ENCODE measurements at places on chromosomes 5 and 9.

GRCh38 chr9:35000535-35001284 is 11.2 kb downstream of the DNAJB5 start:
- no peak for DNase-seq

DNA sequence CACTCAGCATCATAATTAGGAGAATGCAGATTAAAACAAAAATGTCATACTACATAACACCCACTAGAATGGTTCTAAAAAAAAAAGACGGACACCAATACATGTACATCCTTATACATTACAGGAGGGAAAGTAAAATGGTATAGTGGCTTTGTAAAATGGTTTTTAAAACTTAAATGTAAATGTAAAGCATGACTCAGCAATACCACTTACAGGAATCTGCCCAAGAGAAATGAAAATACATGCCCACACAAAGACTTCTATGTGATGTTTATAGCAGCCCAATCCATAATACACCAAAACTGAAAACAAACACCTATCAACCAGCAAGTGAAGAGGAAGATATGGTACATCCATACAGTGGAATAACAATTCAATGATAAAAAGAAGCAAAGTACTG is 939.1 kb upstream of the ACO1 start:
- no peak for DNase-seq

DNA sequence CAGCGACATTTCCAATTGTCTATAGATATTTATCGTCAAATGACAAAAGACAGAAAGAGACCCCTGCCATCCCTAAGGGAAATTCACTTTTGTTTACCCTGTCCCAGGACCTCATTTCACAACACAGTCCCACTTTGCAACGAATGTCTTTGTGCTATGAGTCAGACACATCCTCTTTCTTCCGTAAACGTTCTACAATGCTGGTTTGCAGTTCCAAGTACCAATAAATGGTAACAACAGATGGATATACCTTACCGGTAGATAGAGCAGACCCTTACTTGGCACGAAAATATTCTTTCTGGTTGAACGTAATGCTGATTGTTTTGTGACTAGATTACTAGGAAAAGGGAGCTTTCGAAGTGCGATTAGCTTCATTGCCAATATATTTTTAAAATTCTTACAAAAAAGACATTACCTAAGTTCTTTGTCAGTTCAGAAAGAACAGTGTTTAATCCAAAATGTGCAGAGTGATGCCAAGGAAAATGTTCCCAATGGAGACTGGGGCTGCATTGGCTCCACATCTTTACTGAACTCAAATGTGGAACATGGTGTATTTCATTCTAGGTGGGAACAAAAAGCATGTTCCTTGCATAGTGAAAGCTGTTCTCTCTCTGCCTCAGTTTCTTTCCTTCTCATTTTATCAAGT is 202.5 kb upstream of the SLC27A6 start:
- DNase-seq = no peak

DNA sequence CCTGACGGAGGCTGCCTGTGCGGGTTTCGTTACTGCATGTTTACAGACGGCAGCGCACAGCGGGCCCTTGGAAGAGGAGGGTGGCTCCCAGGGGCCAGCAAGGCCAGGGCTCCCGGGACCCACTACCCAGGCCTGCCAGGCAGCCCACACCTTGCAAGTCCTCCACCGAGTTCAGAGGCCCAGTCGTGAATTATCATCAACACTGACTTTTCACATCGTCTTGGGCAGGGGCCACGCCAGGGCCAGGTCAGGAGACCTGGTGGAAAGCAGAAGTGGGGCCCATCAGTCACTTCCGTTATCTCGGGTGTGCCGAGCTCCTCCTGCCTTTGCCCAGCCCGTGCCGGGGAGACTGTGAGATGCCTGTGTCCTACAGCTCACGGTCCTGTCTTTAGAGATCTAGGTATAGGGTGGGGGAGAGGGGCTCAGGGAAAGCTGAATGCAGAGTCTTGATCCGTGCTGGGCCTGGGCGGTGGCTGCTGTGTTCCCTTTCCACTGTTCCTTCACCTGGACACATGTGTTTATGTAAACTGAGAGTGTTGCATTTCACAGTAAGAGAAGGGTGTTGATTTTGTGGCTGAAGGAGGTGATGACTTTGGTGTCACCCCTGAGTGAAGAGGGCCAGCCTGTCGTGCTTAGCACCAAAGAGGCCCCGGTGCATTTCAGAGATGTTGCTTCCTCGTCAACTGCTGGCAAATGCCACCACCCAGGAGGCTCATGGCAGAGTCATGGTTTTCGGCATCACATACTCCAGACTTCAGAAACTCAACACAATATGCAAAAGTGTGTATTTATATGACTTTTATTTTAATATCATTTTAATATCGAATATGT is 175.2 kb downstream of the GAPVD1 start:
- no peak for DNase-seq

- DNase-seq = no peak
Measured at GRCh38 chr5:34687269-34688011, 31.3 kb downstream of the RAI14 start.

DNA sequence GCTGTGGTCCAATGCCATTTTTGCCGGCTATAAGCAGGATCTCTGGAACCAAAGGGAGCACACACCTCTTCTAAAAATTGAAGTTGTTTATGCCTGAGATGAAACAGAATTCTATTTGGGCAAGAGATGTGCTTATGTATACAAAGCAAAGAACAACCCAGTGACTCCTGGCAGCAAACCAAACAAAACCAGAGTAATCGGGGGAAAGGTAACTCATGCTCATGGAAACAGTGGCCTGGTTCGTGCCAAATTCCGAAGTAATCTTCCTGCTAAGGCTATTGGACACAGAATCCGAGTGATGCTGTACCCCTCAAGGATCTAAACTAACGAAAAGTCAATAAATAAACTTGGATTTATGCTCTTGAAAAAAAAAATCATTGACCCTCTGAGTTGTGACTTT is 178.7 kb downstream of the CEMIP2 start:
- DNase-seq = no peak

DNA sequence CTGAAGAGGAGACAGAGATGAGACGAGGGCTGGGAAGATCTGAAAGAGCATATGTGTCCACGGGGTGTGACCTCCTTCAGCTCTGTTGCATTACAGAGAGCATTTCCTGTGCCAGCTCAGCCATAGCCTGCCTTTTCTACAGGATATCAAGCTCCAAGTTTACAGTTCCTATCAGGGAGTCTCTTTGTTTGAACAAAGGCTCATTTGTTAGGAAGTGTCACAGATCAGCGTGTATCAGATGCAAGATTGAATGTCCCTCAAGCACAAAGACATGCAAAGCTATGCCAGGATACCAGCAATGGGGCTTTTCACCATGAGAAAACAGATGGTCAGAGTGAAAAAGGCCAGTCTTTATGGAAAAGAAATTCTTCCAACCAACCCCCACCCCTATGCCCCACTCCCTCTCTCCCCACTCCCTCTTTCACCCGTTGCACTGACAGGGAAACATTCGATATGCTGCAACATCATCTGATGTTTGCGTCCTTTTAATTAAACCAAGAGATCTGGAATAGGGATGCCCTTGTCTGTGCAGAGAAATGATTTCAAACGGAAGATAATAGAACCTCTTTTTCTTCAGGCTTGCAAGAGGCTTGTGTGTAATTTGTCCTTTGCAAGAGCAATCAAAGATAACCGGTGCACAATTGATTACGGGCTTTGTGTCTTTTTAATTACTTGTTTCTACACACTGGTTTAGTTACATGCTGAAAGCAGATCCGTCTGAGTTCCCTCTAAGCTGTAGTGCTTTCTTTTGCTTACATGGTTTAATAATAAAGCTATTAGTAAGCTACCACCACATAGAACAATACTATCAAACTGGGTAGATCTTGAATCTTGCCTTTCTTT is 263.1 kb upstream of the RGMB start:
- no peak for DNase-seq

- no peak for DNase-seq
Measured at GRCh38 chr9:112586599-112587155, 100.0 kb downstream of the KIAA1958 start.

GRCh38 chr5:134236318-134236717 is 10.4 kb upstream of the PPP2CA start:
- DNase-seq = no peak

DNA sequence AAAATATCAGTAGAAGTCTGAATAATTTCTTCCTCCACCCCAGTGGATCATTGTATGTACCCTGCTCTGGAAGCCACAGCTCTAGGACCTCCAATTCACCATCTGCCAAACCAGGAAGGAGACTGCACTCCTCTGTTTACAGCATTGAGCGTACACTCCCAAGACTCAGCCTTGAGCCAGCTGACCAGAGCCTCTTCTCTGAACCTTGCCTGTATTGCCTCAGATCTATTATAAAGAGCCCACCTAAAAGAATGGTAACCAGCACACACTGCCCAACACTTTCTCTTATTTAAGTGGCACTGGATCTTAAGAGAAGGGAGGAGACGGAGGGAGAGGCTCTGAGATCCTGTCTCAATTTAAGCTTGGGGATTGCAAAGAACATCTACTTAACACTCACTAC is 217.8 kb upstream of the RASEF start:
- no peak for DNase-seq

DNA sequence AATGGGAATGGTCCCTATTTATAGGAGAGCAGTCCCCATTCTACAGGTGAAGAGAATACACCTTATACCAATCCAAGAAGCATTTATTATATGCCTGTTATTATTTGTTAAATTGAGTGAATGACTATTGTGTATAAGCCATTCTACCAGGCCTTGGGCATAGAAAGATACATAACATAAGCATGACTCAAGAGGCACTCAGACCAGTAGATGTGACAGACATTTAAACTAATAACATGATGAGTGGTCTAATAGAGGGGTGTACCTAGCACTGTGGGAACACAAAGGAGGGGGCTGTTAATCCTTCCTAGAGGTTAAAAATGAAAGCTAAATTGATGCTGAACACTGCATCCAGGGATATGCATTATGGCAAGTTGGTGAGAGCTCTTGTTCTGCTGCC is 145.0 kb upstream of the TNC start:
- DNase-seq = peak; percentile 1

DNA sequence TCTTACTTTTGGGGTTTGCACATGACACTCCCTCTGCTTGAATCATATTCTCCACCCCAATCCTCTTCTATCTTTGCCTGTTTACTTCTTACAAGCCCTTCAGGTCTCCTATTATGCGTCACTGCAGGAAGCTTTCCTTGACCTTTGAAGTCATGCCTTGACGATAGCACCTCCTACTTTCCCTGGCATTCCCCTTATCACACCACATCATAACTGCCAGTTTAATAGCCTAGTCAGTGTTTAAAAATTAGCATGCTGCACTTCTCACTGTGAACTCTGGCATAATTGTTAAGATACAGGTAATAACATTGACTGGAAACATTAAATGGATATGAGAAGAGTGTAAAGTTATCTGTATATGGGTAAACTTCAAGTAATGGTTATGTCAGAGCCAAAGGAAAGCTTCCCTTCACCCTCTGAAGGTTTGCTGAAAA is 37.1 kb upstream of the CEP120 start:
- DNase-seq = no peak

- DNase-seq = no peak
Measured at GRCh38 chr5:33800241-33800950, 91.4 kb downstream of the ADAMTS12 start.

GRCh38 chr5:1439388-1440097 is 5.7 kb downstream of the SLC6A3 start:
- no peak for DNase-seq

DNA sequence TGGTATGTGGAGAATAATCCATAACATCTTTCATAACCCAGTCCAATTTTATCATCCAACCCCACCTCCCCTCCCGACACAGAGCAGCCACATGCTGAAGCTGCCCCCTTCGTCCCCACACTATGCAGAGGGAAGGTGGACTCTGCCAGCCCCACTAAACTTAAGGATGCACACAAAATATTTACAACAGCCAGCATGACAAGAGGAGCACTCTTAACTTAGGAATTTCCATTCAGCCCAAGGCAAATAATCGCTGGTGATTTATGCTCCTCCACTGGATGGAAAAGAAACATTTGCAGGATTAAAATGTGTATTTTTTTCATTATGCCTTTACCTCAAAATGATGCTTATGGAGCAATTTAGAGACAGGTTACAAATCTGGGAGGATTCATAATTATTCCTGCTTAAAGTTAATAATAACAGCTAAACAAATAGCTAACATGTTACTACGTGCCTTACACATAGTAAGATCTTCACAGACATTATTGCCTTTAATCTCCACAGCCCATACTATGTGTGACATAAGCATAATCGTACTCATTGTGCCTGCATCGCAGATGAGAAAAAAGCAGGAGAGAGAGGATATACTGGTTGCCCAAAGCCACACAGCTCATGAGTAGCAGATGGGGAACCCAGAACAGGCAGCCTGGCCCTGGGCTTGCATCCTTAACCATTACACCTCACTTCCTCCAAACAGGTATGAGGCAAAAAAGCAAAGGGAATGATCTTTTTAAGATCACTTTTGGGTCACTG is 92.6 kb downstream of the GLIS3 start:
- no peak for DNase-seq

GRCh38 chr5:90876366-90876765 is 317.8 kb downstream of the ADGRV1 start:
- DNase-seq = no peak

DNA sequence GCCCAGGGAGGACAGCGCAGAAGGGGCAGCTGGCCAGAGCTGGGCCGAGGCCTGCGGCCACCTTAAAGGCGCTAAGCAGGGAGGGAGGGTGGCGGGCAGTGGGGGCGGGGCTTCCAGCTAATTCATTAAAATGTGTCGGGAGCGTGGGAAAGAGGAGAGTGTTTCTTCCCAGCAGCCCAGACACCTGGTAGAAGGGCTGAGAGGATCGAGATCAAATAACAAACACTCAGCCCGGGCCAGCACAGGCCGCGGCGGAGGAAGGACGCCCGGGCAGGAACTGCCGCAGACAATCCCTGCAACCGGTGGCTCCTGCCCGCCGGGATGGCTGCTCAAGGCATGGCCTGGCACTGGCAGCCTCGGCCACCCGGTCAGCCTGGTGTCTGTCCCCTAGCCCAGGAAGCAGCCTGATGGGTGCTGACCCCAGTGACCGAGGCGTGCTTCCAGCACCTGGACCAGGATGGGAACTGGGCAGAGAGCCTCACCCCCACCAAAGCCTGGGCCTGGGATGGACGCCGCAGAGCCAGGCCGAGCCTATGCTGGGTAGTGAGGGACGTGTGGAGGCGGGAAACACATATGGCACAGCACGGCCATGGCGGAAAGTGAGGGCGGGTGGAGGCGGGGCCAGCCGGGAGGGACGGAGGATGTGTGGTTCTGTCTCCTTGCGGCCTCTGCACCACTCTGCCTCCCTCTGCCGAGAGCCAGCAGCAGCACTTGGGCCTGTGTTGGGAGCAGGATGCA is 3.2 kb upstream of the NRARP start:
- no peak for DNase-seq

DNA sequence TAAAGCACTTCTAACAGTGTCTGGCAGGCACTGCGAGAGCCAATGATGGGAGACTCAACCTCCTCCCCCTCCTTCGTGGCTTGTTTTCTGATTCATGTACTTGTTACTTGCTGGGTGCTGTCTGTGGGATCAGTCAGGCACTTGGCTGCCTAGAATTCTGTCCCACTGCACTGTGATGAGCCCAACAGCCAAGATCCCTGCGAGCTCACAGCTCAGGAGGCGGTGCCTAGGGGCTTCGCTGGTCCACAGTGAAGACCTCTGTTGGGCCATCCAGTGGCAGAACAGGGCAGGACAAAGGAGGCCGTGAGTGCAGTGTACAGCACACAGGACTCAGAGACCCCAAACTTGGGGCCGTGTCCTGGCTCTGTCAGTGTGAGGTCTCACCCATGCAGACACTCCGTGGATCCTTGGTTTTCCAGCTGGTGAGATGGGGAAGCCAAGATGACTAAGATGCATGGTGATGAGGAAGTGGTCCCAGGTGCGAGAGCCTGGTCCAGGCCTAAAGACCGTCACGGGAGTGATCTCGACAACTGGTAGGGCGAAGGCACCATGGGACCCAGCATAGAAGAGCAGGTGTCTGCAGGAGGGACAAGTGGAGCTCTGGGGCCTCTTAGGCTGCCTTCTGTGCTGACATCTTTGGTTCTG is 19.5 kb downstream of the MYMK start:
- DNase-seq = no peak

Data from NCI-H1436 treated with DMSO at 0.1 percent for 48 hours (cell line).